ENCODE measurements at places on chromosomes 6 and 20.

- no peak for DNase-seq
Measured at GRCh38 chr6:120279466-120280167, 930.1 kb upstream of the MAN1A1 start.

DNA sequence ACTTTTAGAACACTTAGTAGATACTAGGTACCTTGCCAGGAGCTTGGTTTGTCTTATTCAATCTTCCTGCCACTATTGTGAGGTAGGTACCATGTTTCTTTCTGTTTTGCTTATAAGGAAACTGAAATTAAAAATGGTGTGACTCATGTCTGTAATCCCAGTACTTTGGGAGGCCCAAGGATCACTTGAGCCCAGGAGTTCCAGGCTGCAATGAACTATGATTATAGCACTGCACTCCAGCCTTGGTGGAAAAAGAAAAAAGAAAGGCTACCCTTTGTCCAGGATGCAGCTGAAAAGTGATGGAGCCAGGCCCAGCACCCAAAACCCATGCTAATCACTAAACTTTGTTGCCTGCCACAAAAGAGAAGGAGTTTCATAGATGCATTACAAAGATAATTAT, 34.1 kb upstream of the LAMA4 start:
- no peak for DNase-seq

- no peak for DNase-seq
Measured at GRCh38 chr6:157069585-157069984, 253.7 kb downstream of the TMEM242 start.

DNA sequence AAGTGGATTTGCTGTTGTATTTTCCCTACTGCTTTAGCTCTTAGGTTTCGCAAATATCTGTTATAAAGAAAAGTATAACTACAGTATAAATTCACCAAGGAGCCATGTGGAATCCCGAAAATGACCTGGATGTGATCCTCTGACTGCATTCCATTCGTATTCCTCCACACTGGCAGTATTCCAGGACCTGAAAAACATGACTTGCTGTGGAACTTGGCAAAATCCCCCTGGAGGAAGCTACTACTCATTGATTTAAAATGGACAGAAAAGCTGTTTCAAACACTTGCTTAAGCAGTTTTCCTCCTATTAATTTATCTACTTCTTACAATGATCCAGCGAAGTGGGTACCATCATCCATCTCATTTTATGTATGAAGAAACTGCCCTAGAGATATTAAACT, 13.3 kb upstream of the ENPP5 start:
- DNase-seq: no peak

DNA sequence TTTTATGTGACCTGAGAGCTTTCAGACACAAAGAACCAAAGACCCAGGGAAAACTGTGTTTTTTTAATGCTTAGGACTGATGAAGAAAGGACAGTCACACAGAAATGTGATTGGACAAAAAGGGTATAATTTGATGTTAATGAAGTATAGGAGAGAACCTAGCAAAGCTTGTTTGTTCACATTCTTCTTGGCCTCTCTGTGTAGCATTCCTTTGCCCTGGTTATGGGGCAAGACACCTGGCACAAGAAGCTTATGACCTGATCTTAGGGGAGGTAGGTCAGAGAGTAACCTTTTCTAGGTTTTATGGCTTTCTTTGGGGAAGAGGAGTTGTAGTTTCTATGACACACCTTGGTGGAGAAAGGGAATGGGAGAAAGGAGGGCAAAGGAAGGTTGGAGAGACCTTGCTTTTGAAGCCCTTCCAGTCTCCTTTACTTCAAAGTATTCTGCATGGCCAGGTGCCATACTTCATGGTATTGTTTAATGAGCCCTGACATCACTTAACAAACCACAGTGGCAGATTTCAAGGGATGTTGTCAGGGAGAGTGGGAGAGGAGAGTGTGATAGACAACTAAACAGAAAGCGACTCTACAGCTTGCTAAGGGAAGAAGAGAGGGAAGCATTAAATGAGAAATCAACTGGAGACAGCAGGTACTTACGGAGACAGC, 701.8 kb upstream of the FLRT3 start:
- no peak for DNase-seq

DNA sequence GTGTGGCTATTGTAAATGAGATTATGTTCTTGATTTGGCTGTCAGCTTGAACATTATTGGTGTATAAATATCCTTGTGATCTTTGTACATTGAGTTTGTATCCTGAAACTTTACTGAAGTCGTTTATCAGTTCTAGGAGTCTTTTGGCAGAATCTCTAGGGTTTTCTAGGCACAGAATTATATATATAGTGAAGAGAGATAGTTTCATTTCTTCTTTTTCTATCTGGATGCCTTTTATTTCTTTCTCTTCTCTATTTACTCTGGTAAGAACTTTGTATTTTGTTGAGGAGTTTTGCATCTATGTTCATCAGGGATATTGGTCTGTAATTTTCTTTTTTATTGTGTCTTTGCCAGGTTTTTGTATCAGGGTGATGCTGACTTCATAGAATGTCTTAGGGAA, 589.2 kb upstream of the MAN1A1 start:
- no peak for DNase-seq

DNA sequence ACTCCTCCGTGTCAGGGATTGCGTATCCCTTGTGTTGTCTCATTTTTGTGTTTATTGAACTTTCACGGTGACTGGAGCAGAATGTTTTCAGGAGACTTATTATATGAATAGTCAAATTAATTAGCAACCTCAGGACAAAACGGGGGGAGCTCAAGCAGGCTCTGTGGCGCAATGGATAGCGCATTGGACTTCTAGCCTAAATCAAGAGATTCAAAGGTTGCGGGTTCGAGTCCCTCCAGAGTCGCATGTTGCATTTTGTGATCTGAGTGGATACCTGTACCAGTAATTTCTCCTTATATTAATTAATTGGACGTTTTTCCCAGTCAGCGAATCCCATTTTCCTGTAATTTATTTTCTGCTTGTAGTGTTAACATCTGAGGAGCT, 89.1 kb upstream of the ZNF184 start:
- no peak for DNase-seq

DNA sequence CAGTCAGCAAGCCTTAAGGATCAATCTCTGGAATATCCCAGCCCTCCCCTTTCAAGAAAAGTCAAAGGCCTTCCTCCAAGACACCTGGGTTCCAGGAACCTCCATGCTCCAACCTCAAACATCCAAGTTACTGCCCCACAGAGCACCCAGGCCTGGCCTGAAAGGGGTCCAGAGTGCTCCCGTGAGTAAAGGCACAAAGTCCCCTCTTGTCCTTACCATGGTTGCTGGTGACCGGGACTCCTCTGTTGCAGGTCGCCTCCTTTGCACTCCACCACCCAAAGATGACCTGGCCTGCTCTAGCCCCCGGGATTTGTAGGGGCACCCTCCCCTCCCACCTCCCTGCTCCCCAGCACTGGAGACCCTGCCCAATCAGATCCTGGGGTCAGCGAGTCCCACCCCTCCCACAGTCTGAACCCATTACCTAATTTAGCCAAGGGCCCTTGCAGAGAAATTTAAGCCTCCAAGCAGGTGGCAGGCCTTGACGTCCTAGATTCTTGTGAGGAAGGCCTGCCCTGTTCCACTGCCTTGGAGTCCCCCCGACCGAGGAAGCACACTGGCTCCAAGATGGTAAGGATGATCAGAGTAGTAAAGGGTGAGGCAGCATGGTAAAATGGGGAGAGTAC, at the start of gene TNNC2:
Gene TNNC2, minus strand, starts transcription at position 283 of the 623 bp plus-strand sequence. Its CDS starts 64 bp downstream, at position 219.
- no peak for DNase-seq

DNA sequence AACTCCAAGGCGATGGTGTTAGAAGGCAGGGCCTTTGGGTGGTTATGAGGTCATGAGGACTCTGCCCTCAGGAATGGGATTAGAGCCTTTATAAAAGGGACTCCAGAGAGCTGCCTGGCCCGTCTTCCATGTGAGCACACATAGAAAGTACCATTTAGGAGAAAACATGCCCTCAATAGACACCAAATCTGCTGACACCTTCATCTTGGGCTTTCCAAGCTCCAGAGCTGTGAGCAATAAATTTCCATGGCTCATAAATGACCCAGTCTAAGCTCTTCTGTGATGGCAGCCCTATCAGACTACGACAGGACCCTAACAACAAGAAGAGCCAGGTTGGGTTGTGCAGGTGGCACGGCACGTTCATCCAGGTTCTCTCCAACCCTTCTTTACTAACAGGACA, 189.5 kb downstream of the CDH4 start:
- no peak for DNase-seq

DNA sequence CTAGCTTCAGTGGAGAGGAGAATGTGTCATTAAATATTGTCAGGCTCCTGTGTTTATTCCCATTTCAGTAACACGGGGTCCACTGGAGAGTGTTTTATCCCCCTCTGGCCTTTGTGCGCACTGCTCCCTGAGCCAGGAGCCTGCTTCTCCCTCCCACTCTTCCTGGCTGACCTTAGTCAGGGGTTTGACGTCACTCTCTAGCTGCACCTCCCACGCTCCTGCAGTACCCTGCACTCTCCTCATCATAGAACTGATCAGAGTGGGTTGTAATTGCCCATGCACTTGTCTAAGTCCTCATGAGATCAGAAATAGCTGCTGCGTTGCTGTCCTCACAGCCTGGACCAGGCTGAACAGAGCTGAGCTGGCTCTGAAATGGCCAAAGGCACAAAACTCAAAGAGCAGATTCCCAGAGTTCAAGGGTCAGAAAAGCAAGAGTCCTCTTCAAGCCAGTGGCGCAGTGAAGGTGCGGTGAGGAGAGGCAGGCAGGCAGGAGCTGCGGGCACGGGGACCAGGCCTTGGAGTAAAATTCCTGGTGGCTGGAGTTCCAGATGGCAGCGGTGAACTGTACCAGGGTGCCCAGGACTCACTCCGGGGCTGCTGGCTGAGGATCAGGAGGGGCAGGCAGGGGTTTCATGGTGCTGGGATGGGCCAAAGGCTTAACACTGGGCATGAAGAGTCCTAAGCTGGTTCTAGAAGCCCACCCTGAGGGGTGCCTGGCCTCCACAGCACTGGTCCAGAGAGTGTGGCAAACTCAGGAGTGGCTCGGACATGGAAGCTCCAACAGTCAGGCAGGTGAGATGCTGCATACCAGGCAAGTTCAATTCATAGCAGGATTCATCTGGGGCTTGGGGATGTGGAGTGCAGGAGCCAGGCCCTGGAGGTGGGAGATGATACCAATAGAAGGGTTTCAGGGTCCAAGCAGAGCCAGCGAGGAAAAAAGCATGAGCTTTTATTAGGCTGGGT, 170.9 kb downstream of the SCP2D1 start:
- no peak for DNase-seq

- no peak for DNase-seq
Measured at GRCh38 chr20:56111961-56112730, 106.8 kb upstream of the CBLN4 start.

DNA sequence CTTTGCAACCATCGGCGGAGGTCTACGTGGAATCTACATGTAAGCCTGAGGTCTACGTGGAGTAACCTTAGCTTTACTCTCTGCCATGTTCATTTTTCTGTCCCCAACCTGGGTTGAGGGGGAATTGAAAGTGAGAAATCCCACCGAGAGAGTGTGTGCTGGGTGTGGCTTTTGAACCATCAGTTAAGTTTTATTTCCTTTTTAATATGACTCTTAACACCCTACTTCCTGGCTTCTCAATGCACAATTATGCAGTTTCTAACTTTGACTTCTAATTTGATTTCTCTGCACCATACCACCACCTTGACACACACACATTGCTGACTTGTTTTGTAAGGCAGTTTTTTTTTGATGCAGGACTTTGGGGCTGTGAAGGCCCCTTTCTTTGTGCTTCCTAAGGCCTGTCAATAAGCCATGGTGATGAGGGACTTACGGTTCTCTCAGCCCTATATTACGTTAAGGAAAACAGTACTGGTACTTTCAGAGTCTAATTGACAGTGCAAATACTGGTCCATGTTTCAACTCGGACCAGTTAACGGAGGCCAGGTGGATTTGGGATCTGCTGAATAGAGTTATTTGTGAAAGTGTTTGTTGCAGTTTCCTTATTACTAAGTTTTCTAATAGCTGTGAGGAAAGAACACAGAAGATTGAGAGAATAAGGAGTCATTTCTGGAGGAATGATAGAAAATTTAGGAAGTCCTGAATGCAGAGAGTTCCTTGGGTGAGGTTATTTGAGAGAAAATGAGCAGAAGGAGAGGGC, 206.5 kb downstream of the JARID2 start:
- DNase-seq: no peak

- DNase-seq: no peak
Measured at GRCh38 chr6:122692807-122693580, 82.8 kb downstream of the PKIB start.
